Esophagus muscularis mucosa (tissue), 4 donors: ENCODE measurements at places on chromosomes 3 and 15. TPM values are rescaled to one million over a fixed set of nuclear protein-coding genes. Genes with fewer than 3 reads are reported as not detected.

Gene GOLGA6D
- total RNA-seq: not detected

Gene TTLL13
- 0.42 TPM for total RNA-seq

Gene NOP10
- 136 TPM for total RNA-seq

Gene MDFIC2
- total RNA-seq: not detected

Gene CNTN4
- total RNA-seq: 10.7 TPM

Gene SHC4
- 2.3 TPM for total RNA-seq

Gene RBP2
- not detected for total RNA-seq

Gene KLHL40
- 0.17 TPM for total RNA-seq

Gene ZCWPW2
- 1.2 TPM for total RNA-seq

Gene RTP3
- total RNA-seq: not detected

Gene ACKR2
- total RNA-seq: 15.9 TPM

Gene CX3CR1
- 0.23 TPM for total RNA-seq

Gene SEMA5B
- under 0.01 TPM for total RNA-seq

Gene PAQR9
- not detected for total RNA-seq

Gene ZBTB47
- 79.7 TPM for total RNA-seq

Gene PLA2G4E
- total RNA-seq: not detected

Gene PARP15
- 0.39 TPM for total RNA-seq

Gene CLN6
- 18.2 TPM for total RNA-seq

Gene CEP19
- 3.8 TPM for total RNA-seq

Gene MED12L
- 0.83 TPM for total RNA-seq

Gene WWTR1
- 346 TPM for total RNA-seq

Gene SAMD7
- total RNA-seq: not detected

Gene IQCF5
- not detected for total RNA-seq

Gene CSK
- total RNA-seq: 23.7 TPM

Gene EPHA3
- total RNA-seq: 25.8 TPM

Gene COL6A5
- not detected for total RNA-seq

Gene DZIP1L
- total RNA-seq: 15.8 TPM

Gene ACP3
- total RNA-seq: 1.8 TPM

Gene PFN2
- 49.1 TPM for total RNA-seq

Gene GOLGA6L10
- total RNA-seq: 0.33 TPM

Gene PTH1R
- 26.8 TPM for total RNA-seq

Gene COLQ
- total RNA-seq: 3.1 TPM

Gene ZBTB38
- total RNA-seq: 163 TPM

Gene GOLGA8N
- 5.0 TPM for total RNA-seq

Gene MUC13
- not detected for total RNA-seq

Gene SLC9C1
- not detected for total RNA-seq

Gene PLSCR5
- total RNA-seq: not detected

Gene KCNMB3
- total RNA-seq: 1.3 TPM

Gene CGNL1
- total RNA-seq: 9.6 TPM

Gene U2SURP
- total RNA-seq: 35.7 TPM

Gene CASR
- total RNA-seq: not detected

Gene TUSC7
- not detected for total RNA-seq

Gene HCLS1
- 42.8 TPM for total RNA-seq

Gene PLA2G4B
- 3.5 TPM for total RNA-seq
